ENCODE measurements at places on chromosomes 2 and 18.

- no peak for DNase-seq
These were observed 113.0 kb downstream of the DNER start for GRCh38 chr2:229601396-229601795.

DNA sequence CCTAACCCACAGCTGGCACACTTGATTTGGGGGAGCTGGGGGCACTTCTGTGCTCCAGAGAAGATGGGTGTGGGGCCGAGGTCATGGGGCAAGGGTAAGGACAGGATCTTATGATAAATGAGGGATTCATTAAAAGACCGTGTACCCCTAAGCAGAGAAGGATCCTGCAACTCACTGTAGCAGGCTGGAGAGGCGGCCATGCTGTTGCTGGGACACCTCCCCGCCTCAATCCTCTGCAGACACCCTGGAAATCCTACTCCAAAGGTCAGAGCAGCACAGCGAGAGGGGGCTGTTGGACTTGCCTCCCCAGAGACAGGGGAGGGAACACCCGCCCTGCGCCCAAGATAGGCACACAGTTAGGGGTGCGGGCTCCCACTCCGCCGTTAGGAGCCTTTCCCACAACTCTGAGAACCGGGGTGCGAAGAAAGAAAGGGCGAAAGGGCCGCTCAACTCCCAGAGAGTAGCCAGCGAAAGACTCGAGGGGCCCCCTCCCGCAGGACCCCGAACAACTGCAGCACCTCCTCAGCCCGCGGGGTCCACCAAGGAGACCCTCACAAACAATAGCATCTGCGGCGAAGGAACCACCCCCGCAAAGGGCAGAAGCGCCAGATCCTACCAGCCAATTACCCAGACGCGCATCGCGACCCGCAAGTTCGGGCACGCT is 1.4 kb downstream of the PARD6G start:
- no peak for DNase-seq

DNA sequence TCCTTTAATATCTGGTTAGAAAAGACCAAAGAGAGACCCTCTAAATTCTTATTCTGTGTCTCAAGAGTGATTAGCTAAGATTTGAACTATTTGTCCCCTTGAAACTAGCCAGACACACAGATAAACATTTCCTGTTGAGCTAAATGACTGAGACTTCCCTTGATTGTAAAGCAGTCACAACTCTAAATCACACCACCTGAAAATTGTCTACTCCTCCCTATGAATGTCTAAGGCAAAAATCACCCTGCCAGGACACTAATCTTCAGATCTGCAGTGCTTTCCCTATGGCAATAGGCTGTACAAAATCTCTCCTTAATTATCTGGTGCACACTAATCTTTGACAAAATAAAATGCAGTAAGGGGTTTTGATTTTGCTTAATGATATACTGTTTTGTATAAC is 200.5 kb upstream of the GULP1 start:
- no peak for DNase-seq

DNA sequence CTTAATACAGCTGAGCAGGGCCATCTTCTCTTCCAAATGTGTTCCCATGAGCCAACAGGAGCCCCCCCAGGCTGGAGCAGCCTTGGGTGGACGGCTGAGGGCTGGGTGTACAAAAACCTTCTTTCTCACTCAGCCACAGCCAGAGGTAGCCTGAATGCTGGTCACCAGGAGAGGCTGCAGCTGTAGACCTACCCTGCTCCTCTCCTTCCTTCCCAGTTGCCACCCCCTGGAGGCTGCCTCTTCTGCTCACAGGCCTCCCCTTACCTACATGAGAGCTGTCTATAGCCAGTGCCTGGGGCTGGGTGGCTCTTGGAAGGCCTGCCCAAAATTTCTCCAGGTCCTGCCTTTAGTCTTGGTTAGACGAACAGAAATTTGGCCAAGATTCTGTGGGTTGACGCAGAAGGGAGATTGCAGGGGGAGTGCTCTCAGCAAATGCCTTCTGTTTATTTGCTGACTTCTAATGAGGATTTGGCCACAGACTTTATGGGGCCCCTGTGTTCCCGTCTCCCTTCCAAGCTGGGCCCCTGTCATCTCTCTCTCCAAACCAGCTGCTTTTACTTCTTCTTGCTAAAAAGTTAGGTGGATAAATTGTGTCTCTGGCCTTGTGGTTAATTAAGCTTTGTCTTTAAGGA is 18.3 kb downstream of the CELF4 start:
- no peak for DNase-seq

GRCh38 chr2:108895188-108895587 is 93.8 kb downstream of the EDAR start:
- no peak for DNase-seq

- DNase-seq = no peak
These were observed 1.3 kb downstream of the FMNL2 start for GRCh38 chr2:152336119-152336853.

GRCh38 chr2:235666213-235666781 is 172.5 kb downstream of the AGAP1 start:
- no peak for DNase-seq

DNA sequence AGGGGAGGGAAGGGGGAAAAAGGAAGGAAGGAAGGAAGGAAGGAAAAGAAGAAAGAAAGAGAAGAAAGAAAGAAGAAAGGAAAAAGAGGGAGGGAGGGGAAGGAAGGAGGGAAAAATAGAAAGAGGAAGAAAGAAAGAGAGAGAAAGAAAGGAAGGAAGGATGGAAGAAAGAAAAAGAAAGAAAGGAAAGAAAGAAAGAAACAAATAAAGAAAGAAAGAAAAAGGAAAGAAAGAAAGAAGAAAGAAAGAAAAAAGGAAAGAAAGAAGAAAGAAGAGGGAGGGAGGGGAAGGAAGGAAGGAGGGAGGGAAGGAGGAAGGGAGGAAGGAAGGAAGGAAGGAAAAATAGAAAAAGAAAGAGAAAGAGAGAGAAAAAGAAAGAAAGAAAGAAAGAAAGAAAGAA is 315.8 kb upstream of the PIK3C3 start:
- no peak for DNase-seq

- DNase-seq = no peak
These were observed 12.4 kb upstream of the NBEAL1 start for GRCh38 chr2:203002054-203002821.

DNA sequence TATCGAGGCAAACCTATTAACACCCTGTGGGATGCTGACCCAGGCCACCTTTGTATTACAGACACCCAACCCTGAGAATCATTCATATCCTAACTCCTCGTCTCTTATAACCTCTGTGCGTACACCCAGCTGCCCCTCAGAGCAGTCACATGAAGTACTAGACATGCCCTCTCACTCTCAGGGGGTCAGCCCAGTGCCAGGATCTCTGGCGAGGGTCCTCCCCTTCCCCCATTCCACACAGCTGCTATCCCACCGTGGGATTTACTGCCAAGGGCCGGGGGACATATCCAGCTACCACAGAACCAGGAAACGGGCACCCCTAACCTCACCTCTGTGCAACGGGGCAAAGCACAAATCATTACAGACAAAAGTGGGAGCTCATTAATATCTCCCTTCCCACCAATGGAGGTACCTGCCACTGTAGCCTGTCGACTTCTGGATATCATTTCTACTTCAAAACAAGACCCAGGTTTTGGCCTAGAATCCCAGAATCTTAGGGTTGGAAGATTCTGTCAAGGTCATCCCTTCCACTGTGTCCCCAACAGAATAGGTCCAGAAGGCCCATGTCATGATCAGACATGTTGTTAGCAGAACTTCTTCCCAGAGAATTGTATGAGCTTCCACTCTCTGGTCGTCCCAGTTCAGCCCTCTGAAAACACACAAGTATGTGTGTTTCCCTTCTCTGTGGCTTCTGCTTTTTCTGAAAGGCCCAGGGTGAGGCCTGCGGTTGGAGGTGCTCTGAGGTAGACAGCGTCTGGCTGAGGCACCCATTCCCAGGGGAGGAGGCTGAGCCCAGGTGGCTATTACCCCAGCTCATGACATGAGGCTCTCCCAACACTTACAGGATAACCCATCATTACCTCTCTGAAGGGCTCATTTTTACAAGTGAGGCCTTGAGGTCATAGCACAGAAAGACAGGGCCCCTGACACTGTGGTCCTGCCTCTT is 1.7 kb downstream of the TMBIM1 start:
- no peak for DNase-seq

GRCh38 chr2:121094101-121094500 is 190.9 kb downstream of the TFCP2L1 start:
- no peak for DNase-seq

DNA sequence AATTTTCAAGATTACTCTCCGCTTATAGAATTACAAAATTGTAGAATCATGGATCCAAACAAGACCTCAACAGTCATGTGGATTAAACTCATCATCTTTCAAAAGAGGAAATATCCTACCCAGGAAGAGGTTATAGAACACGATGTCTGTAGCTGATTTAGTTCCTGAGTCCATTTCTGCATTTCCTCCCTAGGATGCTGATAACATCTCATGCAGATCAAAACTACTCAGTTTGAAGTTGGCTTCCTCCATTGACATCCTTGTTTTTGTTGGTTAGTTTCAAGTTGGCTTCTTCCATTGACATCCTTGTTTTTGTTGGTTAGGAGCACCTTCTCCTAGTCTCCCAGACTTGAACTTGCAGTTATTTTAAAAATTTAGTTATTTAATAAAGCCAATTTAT is 147.5 kb downstream of the PARD3B start:
- no peak for DNase-seq

GRCh38 chr2:128513961-128514283 is 195.3 kb upstream of the HS6ST1 start:
- no peak for DNase-seq

- DNase-seq = no peak
These were observed 26.5 kb upstream of the CREB1 start for GRCh38 chr2:207503234-207503633.

DNA sequence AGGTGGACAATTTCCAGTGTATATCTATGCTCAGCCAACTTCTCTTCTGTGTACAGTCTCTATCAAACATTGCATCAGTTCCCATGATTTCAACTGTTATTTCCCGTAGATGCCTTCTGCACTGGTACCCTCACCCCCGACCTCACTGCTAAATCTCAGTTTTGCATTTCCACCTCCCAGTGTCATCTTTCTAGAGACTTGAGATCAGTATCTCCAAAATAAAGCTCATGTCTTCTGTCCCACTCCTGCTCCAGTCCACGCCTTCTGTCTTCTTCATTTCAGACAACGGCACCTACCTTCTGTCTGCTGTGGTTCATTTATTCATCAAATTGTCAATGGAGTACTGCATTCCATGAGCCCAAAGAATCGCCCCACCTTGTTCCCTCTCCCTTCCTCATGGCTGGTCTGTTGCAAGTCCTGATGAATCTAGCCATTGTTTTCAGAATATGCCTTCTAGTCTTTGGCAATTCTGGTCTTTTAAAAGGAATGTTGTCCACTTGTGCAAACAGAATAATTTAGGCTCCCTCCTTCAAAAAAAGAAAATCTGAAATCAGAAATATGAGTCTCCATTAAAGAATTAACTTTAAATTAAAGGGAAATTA is 23.3 kb upstream of the NPAS2 start:
- no peak for DNase-seq

GRCh38 chr2:157874997-157875640 is 1.0 kb downstream of the ACVR1 start:
- no peak for DNase-seq

DNA sequence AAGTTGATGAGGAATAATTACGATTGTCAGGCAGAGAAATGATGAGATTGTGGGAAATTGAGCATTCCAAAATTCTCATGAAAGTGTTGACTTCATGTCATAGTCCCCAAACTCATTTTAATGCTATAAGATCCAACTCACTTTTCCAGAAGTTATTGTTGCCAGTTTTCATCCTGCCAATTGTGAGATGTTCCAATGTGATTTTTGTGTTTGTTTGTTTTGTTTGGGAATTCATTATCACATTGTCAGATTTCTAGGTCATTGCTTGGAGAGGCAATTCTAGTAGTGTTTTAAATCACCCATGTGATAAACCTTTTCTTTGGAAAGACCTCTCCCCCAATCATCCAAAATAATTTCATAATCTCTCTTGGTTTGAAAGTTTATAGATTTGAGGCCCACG is 86.0 kb upstream of the ACVR2A start:
- no peak for DNase-seq

DNA sequence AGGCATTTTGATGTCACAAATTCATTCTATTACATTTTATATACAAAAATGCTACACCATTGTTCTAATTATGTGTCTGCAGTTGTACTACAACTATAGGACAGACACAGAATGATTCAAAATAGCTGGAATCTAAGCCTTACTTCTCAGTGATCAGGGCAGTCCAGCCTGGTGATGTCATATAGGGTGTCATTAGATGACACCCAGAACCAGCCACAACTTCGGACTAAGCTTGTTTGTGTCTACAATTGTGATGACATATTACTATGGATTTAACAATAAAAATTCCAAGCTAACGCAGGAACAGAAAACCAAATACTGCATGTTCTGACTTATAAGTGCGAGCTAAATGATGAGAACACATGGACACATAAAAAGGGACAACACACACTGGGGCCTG is 31.0 kb downstream of the M1AP start:
- no peak for DNase-seq

DNA sequence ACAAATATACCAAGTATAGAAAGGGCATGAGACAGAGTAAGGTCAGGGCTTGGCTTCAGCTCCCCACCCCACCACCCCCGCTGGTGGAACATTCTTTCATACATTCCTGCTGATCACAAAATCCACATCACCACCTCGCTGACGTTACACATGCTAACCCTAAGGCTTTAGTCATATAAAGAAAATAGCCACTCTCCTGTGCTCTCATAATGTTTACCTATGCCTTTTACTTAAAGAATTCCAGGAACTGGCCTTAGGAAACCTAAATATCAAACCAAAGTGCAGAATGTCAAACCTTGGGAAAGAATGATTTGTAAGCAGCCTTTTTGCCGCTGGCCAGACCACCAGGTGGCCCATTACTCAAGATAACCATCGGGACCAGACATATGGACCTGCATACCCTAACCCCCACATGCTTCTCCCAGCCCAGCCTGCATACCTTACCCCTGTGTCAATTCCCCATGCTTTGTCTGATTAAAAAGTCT is 136.3 kb upstream of the SLC39A10 start:
- no peak for DNase-seq

GRCh38 chr2:236787885-236788284 is 218.3 kb downstream of the ACKR3 start:
- no peak for DNase-seq

DNA sequence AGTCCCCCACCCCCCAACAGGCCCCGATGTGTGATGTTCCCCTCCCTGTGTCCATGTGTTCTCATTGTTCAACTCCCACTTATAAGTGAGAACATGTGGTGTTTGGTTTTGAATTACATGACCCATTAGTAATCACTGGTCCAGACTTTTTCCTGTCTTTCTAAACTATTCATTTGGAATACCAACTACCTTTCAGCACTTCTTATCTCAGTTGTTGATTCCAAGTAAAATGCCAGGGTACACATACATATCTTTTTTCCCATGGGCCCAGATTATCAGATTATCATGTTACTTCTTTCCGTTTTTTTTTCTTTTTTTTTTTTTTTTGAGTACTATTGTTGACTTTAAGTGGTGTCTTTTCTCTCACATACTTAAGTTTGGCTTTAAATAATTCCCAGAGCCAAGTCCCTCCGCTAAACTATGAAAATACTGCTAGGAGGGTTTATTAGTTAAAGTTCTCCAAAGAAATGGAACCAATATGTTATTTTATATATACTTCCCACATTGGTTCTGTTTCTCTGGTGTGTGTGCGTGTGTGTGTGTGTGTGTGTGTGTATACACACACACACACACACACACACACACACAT is 389.3 kb downstream of the IRS1 start:
- DNase-seq = no peak

All from esophagus squamous epithelium (tissue), 5 donors.